ENCODE measurements at places on chromosomes 7 and 10.

GRCh38 chr7:1854866-1855724 lies 185.0 kb downstream of the ELFN1 start:
- no peak for DNase-seq

DNA sequence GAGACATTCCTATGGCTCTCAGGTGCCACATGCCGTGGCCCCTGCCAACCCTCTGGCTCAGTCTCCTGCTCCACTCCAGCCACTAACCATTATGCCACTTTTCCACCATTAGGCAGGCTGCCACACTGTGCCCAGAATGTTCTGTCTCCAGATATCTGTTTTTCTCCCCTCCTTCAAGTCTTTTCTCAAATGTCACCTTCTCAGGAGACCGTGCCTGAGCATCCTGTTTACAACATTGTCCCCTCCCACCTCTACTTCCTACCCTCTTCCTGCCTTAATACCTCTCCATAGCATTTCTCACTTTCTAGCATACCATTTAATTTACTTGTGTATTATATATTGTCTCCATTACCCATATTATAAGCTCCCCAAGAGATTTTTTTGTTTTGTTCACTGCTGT lies 162.5 kb upstream of the LYZL2 start:
- DNase-seq = no peak

DNA sequence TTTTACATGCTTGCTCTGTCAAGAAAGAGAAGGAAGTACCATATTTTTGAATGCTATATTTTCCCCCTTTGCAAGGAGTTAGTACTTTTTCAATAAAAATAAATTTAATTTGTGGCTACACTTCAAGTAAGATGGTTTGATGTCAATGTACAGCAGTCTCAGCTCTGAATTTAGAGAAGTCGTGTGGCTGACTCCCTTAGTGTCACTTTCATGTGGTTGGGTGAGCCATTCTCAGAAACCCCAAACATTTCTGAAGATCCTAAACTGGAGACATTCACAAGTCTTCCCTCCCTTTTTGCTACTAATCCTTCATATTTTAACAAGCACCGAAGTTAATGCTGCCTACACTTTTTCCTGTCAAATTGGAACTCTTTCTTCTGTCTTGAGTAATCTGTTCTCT lies 244.4 kb downstream of the DYNC1I1 start:
- no peak for DNase-seq

GRCh38 chr10:126904818-126905701 lies at the start of gene DOCK1:
DOCK1 (plus strand) TSS chr10:126905428; CDS start chr10:126905518, 90 bp downstream.
- no peak for DNase-seq

- no peak for DNase-seq
These were observed 186.7 kb upstream of the HGF start for GRCh38 chr7:81956520-81956919.

- DNase-seq = no peak
These were observed 7.4 kb upstream of the TRPV6 start for GRCh38 chr7:142892951-142893350.

GRCh38 chr7:106114716-106115383 lies 2.7 kb upstream of the SYPL1 start:
- DNase-seq = no peak

DNA sequence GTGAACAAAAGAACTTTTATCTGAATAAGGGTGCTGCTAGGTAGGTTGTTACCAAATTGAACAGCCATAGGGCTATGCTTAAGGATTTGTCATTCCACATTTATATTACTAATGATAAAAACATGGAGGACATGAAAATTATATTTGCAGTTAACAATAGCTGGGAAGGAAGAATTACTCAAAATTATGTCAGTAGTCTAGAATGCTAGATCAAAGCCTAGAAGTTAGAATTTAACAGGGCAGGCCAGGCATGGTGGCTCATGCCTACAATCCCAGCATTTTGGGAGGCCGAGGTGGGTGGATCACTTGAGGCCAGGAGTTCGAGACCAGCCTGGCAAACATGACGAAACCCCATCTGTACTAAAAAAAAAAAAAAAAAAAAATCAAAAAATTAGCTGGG lies 9.4 kb downstream of the STK17A start:
- DNase-seq = no peak

DNA sequence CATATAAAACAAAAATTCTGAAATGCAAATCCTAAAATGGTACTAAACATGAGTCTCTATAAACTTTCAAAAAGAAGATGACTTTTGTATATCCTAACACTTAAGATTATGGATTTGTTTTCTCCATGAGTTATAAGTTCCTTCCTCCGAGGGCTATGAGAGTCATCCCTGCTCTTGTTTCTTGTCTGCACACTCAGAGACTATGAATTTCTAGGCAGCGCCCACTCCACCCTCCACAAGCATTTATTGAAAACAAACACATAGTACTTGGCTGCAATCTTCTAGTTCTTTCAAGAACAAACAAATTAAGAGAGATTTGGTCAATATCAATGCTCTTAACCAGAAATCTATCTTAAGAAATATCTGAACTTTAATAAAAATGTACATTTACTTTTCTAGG lies 211.7 kb downstream of the DKK1 start:
- no peak for DNase-seq

GRCh38 chr10:104250371-104250770 lies 4.3 kb upstream of the GSTO1 start:
- DNase-seq = no peak

DNA sequence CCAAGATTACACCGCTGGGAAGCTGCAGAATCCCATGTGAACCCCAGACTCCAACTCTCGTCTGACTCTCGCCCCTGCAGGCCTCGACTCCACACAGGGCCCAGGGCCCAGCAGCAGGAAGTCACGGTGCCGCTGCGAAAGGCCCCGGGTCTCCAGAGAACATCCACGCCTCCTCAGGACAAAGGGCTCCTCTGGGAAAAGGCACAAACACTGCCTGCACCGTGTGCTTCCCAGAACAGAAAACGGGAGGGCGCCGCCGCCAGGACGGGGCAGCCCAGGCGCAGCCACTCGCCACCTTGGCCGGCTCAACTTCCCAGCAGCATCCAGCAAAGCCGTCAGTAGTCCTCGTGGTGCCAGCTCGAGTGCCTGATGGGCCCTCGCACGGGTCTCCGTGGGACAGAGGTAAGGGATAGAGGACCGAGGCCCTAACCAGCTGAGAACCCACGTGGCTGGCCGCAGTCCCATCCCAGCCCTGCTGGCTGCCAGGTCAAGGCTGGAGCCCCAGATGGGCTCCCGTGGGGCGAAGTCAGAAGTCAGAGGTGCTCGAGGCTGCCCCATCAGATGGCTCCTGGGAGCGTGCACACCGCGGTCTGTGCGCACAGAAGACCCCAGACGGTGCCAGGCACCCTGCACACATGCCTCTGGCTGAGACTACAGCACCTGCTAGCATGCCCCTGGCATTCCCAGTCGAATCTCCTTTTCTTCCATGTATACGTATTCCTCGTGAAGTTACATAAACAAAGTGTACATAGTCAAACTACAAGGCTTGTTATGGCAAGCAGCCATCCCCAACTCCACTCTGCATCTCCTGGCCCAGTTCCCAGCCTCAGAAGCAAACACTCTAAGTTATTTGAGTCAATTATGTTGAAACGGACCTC lies 60.2 kb downstream of the MAD1L1 start:
- no peak for DNase-seq

- no peak for DNase-seq
These were observed 72.0 kb downstream of the SRPK2 start for GRCh38 chr7:105316578-105317344.
